ENCODE measurements at places on chromosomes 1 and 21.

DNA sequence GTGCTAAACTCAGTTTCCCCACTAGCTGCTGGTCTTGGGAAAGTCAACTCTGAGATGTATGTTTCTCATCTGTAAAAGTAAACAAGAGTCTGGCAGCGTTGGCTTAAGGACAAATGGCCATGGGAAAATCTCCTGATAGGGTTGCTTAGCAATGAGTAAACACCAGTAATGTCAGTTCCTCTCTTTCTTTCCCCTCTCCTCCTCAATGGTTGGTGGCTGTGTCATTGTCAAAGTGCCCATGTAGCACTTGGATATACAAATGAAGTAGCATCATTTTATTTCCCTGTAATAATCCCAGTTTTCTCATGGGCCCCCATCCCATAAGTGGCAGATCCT lies 2.2 kb upstream of the FYB2 start:
- DNase-seq, result no peak

DNA sequence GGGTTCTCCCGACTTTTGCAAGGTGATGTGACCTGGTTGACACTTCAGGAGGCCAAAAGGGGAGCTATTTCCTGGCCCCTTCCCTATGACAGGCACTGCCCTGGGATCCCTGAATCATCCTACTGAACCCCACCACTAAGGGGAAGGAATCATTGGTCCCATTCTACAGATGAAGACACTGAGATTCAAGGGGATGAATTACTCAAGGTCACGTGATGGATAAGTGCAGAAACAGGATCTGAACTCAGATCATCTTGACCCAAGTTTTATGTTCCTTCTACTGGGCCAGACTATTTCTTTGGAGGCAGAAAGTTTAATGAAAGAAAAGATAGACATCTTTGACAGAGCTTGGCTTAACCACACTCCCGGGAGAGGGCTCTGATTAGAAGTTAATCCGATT lies 258.7 kb downstream of the RRAGC start:
- DNase-seq, result no peak

- DNase-seq, result no peak
These were observed 262.6 kb upstream of the PLXNA2 start for GRCh38 chr1:208506812-208507211.

DNA sequence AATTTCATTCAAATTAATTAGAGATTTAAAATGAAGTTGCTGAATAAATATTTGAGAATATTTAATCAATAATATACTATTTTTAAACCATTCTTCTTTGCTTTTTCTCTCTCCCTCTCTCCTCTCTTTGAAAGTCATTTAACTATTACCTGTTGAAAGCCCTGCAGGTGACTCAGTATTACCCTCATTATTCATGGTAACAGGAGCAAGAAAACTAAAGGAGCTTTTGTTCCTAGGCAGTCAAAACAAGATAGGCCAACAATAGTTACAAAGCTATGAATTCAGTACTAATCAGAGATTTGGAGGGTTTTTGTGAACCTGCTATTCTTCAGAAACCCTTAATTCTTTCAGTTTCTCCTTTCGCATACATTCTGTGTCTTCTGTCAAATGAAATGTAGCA lies 721.3 kb upstream of the NCAM2 start:
- no peak for DNase-seq

GRCh38 chr1:111801071-111801850 lies 45.6 kb downstream of the DDX20 start:
- no peak for DNase-seq

DNA sequence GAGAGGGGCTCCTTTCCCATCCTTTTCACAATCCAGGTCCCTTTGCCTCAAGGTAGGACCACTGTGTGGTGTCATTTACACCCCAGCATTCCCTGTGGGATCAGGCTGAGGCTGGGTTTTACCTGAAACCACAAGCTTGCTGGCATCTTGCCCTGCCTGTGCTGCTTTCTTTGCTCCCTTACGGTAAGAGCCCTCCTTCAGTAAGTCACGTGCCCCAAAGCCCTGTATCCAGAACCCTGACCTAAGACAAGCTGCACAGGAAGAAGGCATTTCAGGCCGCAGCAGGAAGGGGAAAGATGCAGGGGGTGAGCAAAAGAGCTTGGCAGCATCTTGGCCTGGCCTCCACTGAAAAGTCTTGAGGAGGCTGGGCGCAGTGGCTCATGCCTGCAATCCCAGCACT lies 58.4 kb downstream of the KLHDC7A start:
- DNase-seq, result no peak

GRCh38 chr1:21381354-21381753 lies 58.6 kb upstream of the NBPF3 start:
- DNase-seq, result no peak

DNA sequence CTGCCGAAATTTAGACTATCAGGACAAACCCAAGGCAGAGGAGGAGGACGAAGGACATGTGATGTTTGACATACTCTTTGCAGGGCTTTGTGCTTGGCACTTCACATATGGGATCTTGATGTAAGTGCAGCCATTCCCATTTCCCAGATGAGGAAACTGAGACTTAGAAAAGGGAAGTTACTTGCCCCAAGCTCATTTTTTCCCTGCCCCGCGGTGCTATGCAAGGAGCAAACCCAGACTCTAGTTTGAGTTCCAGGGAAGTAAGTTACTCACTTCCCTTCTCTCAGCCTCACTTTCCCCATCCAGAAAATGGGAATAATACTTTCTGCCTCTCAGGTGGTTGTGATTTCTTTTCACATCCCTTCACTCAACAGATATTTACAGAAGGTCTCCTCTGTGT lies 4.5 kb upstream of the FOXO6 start:
- DNase-seq, result no peak

- DNase-seq, result no peak
These were observed 68.7 kb upstream of the AJAP1 start for GRCh38 chr1:4585705-4586104.

- DNase-seq, result no peak
These were observed 70.2 kb downstream of the TOR3A start for GRCh38 chr1:179151908-179152682.

GRCh38 chr21:25934130-25934529 lies 199.4 kb downstream of the GABPA start:
- DNase-seq, result no peak

DNA sequence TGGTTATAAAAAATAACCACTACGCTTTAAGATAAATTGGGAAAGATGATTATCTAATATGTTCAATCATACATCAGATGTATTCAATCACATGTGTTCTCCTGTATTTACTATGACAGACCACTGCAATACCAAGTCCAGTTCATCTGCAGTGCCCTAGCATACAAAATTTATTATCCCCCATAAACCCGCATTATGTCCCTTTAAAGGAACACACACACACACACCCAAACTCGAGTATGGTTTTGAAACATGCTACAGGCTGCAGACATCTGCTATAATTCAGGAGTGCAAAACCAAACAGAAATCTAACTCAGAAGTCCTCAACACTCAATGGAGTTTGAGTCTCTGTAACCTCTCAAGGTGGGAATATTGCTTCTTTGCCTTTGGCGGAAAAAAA lies 14.9 kb downstream of the ODF2L start:
- DNase-seq, result no peak

DNA sequence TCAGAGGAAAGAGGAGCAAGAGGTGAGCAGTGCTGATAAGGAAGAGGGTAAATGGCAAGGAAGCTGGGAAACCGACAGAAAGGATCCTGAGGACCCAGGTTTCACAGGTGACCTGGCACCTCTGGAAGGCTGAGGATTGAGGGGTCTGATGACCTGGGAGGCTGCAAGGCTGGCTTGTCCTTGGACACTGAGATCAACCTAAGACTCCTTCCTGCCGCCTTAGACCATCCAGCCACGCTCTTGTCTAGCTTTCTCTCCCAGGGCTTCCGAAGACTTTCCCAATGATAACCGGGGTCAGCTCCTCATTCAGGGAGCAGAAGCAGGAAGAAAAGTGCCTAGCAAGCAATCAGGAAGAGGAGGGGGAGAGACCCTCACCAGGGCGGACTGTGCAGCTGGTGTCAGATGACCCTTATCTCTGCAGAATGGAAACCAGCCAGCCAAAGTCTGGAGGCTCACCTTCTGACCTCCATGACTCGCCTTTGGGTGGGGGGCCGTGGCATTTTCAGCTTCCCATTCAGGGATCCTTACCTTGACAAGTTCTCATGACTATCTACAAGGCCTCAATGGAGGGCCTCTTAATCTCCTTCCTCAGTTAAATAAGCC lies 77.7 kb downstream of the CAPZB start:
- no peak for DNase-seq

DNA sequence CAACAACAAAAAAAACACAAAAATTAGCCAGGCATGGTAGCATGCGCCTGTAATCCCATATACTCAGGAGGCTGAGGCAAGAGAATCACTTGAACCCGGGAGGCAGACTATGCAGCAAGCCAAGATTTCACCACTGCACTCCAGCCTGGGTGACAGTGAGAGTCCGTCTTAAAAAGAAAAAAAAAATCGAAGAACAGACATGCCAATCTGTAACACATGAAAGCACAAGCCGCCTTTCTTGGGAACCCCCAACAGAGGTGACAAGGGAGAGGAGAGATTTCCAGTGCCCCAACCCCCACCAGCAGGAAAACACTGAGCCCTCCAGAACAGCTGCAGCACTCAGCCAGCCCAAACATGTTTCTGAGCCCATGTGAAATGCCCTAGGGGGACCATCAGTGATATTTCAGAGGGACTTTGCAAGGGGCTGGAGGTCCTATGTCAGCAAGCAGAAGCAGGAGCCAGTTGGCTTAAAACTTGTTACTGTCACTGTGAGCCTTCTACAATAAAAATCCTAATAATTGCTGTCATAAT lies 14.2 kb upstream of the EFNA1 start:
- DNase-seq, result no peak

GRCh38 chr1:111990878-111991718 lies 1.6 kb upstream of the KCND3 start:
- no peak for DNase-seq

GRCh38 chr1:3504151-3504821 lies 49.8 kb downstream of the ARHGEF16 start:
- no peak for DNase-seq

DNA sequence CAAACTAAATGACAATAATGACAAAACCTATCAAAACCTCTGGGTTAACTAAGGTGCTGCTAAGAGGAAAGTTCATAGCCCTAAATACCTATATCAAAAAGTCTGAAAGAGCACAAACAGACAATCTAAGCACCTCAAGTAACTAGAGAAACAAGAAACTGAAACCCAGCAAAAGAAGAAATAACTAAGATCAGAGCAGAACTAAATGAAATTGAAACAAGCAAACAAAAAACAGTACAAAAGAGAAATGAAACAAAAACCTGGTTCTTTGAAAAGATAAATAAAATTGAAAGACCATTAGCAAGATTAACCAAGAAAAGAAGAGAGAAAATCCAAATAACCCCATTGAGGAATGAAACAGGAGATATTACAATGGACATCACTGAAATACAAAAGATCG lies 44.8 kb upstream of the KIAA0040 start:
- no peak for DNase-seq

GRCh38 chr1:214319938-214320337 lies 39.0 kb downstream of the SMYD2 start:
- no peak for DNase-seq

DNA sequence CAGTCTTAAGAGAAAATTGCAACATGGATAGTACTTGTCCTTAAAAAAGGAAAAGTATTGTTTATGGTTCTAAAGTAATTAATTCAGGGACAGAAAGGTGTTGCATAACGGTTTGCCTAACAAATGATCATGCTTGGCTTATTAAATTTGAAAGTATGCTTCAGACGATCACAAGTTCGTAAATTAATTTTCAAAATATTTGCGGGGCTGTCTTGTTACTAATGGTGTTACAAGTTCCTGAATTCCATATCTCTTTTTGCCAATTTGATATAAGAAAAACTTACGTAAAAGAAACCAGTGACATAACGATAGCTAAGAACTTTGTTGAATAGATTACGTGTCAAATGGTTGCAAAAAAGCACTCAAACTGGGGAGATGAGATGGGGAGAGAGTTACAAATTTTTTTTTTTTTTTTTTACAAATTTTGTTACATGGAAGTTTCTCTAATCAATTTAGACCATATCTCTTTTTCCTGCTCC lies 1.3 kb downstream of the AGO3 start:
- DNase-seq, result no peak

- no peak for DNase-seq
These were observed 165.0 kb upstream of the IRF2BP2 start for GRCh38 chr1:234774971-234775370.

DNA sequence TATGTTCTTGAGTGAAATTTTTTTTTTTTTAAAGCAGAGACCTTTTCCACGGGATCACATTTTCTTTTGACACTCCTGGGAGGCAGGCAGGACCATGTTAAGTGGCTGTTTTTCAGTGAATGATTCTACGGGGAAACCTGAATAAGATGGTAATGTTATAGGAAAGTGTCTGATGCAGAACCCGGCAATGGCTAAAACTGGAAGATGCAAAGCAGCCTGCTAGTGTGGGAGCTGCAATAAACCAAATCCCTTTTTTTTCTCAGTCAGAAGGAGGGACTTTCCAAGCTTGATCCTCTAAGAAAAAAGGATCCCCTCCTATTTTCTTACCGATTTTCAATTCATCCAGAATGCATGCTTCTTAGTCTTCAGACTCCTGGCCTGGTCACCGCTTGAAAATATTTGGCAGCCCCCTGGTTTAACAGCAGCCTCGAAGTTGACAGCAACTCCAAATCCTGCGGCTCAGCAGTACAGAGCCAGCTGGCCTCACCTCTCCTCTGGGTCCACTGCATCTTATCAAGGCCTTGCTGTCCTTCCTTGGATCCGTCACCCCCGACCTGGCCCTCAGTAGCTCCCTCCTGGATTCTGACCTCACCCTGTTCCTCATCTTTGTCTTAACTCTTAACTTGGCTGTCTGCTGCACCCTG lies 5.6 kb downstream of the MX2 start:
- DNase-seq, result no peak

- DNase-seq, result no peak
These were observed 6.1 kb downstream of the HTR6 start for GRCh38 chr1:19670787-19671186.

DNA sequence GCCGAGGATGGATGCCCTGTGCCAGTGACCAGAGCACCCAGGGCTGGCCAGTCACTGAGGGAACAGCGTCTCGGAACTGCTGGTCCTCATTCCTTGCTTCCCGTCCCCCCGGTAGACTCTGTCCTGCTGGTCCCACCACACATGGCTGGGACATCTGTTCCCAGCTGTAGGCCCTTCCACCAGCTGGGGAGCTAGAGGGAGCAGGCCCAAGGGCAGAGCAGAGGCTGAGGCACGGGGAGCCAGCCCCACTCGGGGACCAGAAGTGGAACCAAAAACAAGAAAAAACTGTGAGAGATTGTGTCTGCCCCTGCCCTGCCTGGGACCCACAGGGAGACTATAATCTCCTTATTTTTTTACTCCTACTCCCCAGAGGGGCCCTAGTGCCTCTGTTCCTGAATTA lies 23.8 kb downstream of the ATP8B2 start:
- no peak for DNase-seq

DNA sequence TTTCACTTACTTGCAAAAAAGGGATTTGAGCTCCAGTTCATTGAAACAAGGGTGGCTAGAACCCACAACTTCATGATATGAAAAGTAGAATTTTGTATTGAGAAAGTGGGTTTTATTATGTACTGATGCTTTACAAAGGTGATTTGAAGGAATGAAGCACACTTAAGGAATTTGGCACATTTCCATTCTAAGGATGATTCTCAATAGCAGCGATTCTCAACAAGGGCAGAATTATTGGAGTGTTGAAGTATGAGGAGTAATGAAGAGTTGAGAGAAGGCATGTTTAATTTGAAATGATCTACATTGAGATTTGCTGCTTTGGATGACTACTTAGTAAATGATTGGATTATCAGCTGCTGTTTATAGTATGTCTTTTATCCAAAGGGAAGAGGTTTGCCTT lies 54.7 kb downstream of the FNBP1L start:
- DNase-seq, result no peak

- no peak for DNase-seq
These were observed 69.8 kb downstream of the SPSB1 start for GRCh38 chr1:9362488-9362887.
